ENCODE measurements at places on chromosomes 4 and X.

GRCh38 chrX:102765217-102765616 is 44.7 kb downstream of the GPRASP3 start:
- DNase-seq: peak; percentile 85

DNA sequence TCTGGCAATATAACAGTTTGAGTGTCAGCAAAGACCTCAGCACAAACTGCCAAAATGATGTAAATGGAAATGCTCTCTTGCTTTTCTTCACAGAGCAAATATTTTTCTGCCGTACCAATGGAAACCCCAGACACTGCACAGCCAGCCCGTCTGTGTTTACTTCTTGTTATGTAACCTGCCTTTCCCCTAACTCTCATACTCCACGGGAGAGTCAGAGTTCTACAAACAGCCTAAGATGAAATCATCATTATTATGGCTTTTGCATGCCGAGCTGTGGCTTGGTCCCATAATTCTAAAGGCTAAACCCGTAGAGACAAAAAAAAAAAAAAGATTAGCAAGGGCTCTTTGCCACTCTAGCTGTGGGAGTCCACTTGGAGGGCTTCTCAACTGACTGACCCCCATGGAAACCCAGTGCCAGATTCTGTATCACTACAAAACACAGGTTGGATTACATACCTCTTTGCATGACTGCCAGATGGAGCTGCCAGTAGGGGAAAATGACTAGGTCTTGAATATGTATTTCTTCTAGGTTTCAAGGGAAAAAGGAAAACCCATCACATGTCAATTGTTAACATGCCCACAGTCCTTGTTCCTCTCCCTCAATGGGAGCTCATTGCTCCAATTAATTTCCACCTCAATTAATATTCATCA is 197.2 kb upstream of the CNKSR2 start:
- DNase-seq: no peak

- DNase-seq: peak; percentile 29
These were observed 140.2 kb downstream of the STIM2 start for GRCh38 chr4:27000820-27001219.

- no peak for DNase-seq
These were observed 6.7 kb upstream of the SPON2 start for GRCh38 chr4:1179089-1179441.

DNA sequence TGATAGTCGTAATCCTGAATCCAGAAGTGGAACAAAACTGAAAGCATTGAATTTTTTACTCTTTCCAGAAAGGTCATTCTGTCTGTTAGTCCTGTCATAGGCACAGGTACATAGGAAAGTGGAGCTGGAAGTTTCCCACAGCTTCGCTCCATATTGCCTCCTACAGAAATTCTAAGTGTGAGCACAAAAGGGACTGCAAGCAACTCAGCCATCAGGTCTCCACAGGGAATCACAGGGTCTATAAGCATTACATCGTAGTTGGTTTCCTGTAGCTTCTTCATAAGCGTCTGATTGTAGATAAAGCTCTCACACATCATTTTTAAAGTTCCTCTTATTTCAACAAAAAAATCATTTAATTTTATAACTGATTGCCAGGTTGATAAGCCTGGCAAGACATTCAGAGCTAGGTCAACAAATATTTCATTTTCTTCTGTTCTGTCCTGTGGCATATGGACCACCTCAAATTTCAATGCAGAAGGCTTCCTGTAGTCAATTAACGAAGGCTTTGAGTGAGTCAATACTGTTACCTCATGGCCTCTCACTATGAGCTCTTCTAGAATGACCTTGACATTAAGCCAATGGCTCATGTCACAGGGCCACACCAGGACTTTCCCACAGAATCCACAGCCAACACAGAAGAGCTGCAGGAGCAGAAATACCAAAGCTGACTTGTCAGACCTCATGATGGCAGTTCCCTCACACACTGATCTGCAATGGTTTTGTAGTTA is at the start of gene UGT2A3:
Gene UGT2A3, minus strand, starts transcription at position 727 of the 728 bp plus-strand sequence. Its CDS starts 44 bp downstream, at position 683.
- no peak for DNase-seq

GRCh38 chr4:18106620-18107019 is 85.1 kb upstream of the LCORL start:
- DNase-seq: no peak

- no peak for DNase-seq
These were observed 7.3 kb downstream of the HAUS7 start for GRCh38 chrX:153463031-153463430.

- no peak for DNase-seq
These were observed 259.8 kb upstream of the CLNK start for GRCh38 chr4:10944321-10944720.

DNA sequence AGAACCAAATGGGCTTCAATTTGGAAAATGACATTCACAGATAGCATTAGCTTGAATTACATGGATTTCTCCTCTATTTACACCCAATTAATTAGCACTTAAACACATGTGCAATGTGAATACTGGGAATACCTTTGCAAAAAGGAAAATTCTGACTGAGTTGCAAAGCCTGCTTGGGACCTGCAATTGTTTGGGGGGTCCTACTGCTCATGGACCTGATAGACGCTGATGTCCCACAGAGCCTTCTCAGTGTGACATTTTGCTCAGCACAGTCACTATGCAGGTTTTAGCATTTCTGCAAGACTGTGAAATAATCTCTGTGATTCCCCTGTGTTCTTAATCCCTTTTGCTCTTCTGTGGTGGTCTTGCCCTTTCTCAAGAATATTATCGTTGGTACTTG is 101.2 kb upstream of the PGRMC2 start:
- DNase-seq: no peak

GRCh38 chr4:153156263-153156662 is 48.0 kb upstream of the TRIM2 start:
- DNase-seq: peak; percentile 25

DNA sequence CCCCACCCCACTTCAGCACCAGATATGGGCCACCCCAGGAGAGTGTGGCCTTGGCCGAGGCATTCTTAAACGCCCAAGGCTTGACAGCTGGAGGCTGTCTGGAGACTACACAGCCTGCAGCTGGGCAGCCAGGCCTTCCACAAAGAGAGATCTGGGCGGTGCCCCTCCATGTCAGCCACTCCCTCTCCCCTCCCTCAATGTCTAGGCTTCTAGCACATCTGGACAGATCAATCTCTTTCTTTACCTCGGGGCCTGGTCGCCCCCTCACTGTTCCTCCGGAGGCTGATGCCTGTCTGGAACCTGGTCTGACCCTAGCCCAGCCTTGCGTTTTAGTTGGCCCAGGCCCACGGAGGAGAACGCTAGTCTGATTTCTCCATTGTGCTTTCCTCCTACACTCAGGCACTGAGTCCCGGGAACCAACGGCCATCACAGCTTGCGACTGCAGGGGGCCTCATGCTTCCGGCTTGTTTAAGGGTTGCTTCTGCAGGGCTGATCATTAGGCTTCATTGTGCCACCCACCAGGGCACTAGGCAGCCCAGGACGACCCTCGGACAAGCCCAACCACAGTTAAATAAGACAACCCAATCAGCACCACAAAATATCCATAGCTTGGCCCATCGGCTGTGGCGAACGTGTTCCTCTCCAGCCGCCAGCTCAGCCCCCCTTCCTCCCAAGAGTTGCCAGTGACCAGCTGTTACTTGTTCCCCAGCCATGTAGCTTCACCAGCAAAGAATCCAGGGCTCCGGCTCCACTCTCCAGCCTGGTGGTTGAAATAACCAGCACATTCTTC is 200.6 kb downstream of the BCOR start:
- peak; percentile 50 for DNase-seq
